ENCODE measurements at places on chromosomes 16 and 17. TPM values are rescaled to one million over a fixed set of nuclear protein-coding genes. Genes with fewer than 3 reads are reported as not detected.

Gene TM4SF5
- 5.0 TPM for total RNA-seq

- no peak for DNase-seq
These were observed 260.6 kb upstream of the RPL38 start for GRCh38 chr17:73942703-73943415.

Gene TBC1D3I
- 0.54 TPM for total RNA-seq

GRCh38 chr16:28496844-28497243, 2.4 kb downstream of the APOBR start:
- no peak for DNase-seq

- DNase-seq = peak; percentile 75
These were observed 565 bp downstream of the MAP3K3 start for GRCh38 chr17:63622574-63623390.
